Skin of body (tissue), 3 donors: ENCODE measurements at places on chromosomes 4 and X. TPM values are rescaled to one million over a fixed set of nuclear protein-coding genes. Genes with fewer than 3 reads are reported as not detected.

NMU gene
- total RNA-seq, result 2.8 TPM

USP9X gene
- total RNA-seq, result 122 TPM

MBTPS2 gene
- total RNA-seq, result 11.5 TPM

SPANXA2 gene
- total RNA-seq, result not detected

NXF2B gene
- total RNA-seq, result not detected

PAGE1 gene
- total RNA-seq, result not detected

TMEM47 gene
- 22.5 TPM for total RNA-seq

SHOX gene
- total RNA-seq, result not detected

HDX gene
- total RNA-seq, result 6.4 TPM

NUDT10 gene
- total RNA-seq, result 2.3 TPM

SUPT20HL1 gene
- not detected for total RNA-seq

BMPR1B gene
- total RNA-seq, result 4.5 TPM

ETDA gene
- not detected for total RNA-seq

FREM3 gene
- 0.10 TPM for total RNA-seq

ANK2 gene
- 193 TPM for total RNA-seq

F8A1 gene
- 1.4 TPM for total RNA-seq

SLC9B1 gene
- 7.2 TPM for total RNA-seq

WNK3 gene
- 3.1 TPM for total RNA-seq

ETDB gene
- total RNA-seq, result not detected

PTCHD1 gene
- total RNA-seq, result 0.99 TPM

FAM184B gene
- total RNA-seq, result 0.69 TPM

PROM1 gene
- 8.2 TPM for total RNA-seq

AR gene
- 7.5 TPM for total RNA-seq

TSPAN5 gene
- total RNA-seq, result 18.3 TPM

NLGN3 gene
- total RNA-seq, result 1.4 TPM

KIT gene
- total RNA-seq, result 21.5 TPM

ITIH6 gene
- 0.10 TPM for total RNA-seq
